Stomach (tissue), 19 donors: ENCODE measurements at places on chromosomes 4 and X.

DNA sequence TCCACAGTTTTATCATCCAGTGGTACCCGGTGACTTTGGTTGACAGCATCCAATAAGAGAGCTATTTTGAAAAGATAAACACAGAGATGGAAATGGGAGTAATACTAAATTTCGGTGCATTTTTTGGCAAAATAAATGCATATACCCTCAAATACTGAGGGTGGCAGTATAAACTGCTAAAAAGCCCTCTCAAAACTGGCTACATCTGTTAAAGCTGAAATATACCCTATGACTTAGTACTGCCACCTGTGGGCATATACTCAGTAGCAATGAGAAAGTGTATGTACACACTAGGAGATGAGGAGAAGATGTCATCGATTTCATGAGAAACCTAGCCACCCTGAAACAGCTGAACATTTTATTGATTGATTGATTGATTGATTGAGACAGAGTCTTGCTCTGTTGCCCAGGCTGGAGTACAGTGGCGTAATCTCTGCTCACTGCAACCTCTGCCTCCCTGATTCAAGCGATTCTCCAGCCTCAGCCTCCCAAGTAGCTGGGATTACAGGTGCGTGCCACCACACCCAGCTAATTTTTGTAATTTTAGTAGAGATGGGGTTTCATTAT is 12.2 kb upstream of the TMEM128 start:
- no peak for DNase-seq
- no peaks in the 10 kb centered on the region for H3K36me3 ChIP-seq
- no peaks in the 10 kb centered on the region for H3K27me3 ChIP-seq
- H3K4me1 ChIP-seq: no peaks in the 10 kb centered on the region
- H3K4me3 ChIP-seq: no peak overlapping the region
- H3K27ac ChIP-seq: no peak overlapping the region

DNA sequence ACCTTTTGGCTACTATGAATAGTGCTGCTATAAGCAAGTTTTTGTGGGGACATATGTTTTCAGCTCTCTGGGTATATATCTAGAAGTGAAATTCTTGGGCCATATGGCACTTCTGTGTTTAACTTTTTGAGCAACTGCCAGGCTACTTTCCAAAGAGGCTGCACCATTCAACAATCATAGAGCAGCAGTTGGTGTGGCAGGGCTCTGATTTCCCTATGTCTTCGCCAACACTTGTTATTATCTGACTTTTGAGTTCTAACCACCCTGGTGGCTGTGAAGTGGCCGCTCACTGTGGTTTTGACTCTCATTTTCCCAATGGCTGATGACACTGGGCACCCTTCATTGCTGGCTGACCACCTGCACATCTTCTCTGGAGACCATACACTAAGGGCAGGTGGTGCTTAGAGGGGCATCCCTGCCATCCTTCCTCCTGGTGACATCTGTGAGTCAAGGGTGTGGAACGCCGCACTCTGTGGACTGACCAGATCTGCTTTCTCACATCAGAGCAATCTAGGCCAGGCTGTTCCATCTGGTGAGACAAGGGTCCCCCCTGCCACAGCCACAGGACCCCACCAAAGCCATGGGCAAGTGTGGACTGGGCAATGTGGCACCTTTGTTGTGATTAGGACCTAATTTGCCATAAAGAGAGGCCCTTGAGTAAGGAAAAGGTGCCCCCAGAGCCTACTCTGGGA is 49.6 kb downstream of the ZFYVE28 start:
- no peaks in the 10 kb centered on the region for H3K36me3 ChIP-seq
- peaks cover 18% of the 10 kb centered on the region for H3K4me1 ChIP-seq
- H3K4me3 ChIP-seq: no peak overlapping the region

DNA sequence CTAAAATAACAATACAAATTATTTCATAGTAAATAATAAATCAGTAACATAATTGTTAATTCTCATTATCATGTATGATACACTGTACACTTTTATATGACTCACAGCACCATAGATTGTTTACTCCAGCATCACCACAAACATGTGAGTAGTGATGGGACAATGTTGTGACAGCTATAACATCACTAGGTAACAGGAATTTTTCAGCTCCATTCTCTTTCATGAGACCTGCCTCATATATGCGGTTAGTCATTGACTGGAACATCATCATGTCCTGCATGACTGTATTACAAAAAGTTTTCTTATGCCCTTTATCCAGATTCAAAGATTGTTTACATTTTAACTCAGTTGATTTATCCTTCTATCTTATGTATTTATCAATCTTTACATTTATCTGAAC is 1530.0 kb downstream of the PCDH18 start:
- no peak overlapping the region for H3K4me3 ChIP-seq
- no peaks in the 10 kb centered on the region for H3K27me3 ChIP-seq
- H3K27ac ChIP-seq: no peak overlapping the region
- H3K36me3 ChIP-seq: no peaks in the 10 kb centered on the region
- no peak for DNase-seq

- no peak overlapping the region for H3K27ac ChIP-seq
- peaks cover 2% of the 10 kb centered on the region for H3K4me1 ChIP-seq
- no peak for DNase-seq
- no peaks in the 10 kb centered on the region for H3K36me3 ChIP-seq
- no peak overlapping the region for H3K4me3 ChIP-seq
Observed at GRCh38 chr4:122788935-122789334, 37.7 kb upstream of the FGF2 start.

DNA sequence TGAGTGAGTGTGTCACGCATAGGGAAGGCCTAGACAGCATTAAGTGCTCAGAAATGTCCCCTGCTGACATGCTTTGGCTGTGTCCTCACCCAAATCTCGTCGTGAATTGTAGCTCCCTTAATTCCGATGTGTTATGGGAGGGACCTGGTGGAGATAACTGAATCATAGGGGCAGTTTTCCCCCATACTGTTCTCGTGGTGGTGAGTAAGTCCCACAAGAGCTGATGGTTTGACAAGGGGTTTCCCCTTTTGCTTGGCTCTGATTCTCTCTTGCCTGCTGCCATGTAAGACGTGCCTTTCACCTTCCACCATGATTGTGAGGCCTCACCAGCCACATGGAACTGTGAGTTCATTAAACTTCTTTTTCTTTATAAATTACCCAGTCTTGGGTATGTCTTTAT is 78.0 kb downstream of the NSUN7 start:
- no peak for DNase-seq
- no peak overlapping the region for H3K4me3 ChIP-seq
- H3K36me3 ChIP-seq: peaks cover 81% of the 10 kb centered on the region
- H3K4me1 ChIP-seq: no peaks in the 10 kb centered on the region
- no peak overlapping the region for H3K27ac ChIP-seq

DNA sequence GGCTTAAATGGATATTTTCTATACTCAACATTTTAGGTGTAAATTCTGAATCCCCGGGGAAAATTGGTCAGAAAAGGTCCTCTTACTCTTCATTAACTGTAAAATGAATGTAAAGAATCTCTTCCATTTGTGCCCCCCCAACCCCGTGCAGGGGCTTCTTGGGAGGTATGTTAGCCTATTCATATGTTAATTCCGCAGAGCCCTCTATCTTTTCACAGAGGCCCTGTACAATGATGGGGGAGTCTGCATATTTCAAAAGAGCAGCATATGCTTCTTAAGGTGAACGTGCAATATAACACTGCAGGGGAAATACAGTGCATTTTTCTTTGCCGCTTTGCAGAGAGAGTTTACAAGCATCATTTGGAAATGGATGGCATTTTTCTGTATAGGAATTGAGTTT is 88.5 kb upstream of the CXorf66 start:
- no peak for DNase-seq
- H3K27ac ChIP-seq: no peak overlapping the region
- H3K27me3 ChIP-seq: no peaks in the 10 kb centered on the region

DNA sequence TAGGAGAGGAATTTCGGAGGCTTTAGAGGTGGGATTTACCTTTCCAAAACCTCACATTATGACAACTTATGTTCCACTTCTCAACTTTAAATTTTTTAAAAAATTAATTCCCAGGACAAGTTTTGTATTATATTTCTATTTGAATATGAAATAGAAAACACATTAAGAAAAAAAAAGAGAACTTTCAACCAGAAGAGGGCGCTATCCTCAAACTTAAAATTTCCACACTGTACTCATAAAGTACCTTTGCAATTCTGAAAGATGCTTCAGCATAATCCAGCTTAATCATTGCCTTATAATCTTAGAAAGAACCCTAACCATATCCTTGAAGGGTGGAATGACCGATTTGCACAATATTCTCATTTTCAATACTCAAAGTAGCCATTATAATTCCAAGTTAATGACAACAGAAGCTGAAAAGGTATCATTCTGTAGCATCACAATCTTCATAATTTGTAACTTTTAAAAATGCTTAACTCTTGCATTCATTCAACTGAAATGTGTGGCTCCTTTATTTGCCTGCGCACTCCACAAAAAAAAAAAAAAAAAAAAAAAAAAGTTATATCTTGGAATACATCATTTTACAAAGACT is 158.0 kb downstream of the KCNIP4 start:
- no peak overlapping the region for H3K4me3 ChIP-seq
- DNase-seq: no peak
- no peak overlapping the region for H3K27ac ChIP-seq
- H3K4me1 ChIP-seq: no peaks in the 10 kb centered on the region
- H3K36me3 ChIP-seq: no peaks in the 10 kb centered on the region

GRCh38 chr4:40986375-40986774 is 228.0 kb downstream of the APBB2 start:
- H3K4me3 ChIP-seq: no peak overlapping the region
- no peaks in the 10 kb centered on the region for H3K27me3 ChIP-seq
- no peaks in the 10 kb centered on the region for H3K36me3 ChIP-seq
- no peak for DNase-seq
- H3K27ac ChIP-seq: no peak overlapping the region
- peaks cover 13% of the 10 kb centered on the region for H3K4me1 ChIP-seq

GRCh38 chrX:48791063-48791820 is 4.9 kb downstream of the GATA1 start:
- no peaks in the 10 kb centered on the region for H3K4me1 ChIP-seq
- no peak overlapping the region for H3K27ac ChIP-seq
- H3K27me3 ChIP-seq: no peaks in the 10 kb centered on the region
- no peak for DNase-seq
- H3K36me3 ChIP-seq: no peaks in the 10 kb centered on the region

DNA sequence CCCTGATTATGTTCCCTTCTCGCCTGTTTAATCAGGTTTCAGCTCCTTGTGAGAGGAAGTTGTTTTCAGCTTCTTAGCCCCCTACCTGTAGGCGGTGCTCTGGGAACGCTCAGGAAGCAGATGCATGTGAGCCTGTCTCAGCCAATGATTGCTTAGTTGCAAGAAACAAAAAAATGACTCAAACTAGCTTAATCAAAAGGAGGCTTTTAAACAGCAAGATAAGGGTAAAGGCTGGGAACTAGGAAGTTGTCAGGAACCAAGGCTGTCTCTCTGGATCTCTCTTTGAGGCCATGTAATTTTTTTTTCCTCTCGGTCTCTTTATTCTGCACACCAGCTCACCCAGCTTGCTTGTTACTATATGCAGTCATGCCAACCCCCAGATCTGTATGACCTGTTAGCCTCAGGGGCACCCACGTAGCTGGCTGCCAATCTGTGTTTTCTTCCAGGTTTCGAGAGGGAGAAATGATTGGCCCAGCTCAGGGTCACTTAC is 109.1 kb downstream of the PTTG2 start:
- DNase-seq: peak; percentile 94
- H3K4me1 ChIP-seq: peaks cover 17% of the 10 kb centered on the region
- H3K27me3 ChIP-seq: no peaks in the 10 kb centered on the region
- H3K27ac ChIP-seq: peak overlapping the region; percentile 79
- no peak overlapping the region for H3K4me3 ChIP-seq

DNA sequence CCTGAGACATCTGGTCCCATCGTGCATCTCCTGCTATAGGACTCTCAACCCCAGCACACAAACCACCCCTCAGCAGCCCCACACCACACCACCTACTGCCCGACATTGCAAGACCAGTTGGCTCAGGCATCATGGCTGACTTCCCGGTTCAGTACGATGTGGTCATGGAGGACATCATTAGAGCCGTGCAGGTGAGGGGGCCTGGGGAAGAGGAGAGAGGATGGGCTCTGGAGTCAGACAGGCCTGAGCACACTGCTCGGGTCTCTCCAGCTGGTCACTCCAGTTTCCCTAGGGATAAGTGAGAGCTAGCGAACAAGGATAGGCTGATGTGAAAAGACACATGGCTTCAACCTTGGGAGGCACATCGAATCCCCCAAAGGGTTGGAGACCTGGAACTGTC is 17.2 kb downstream of the MAGED2 start:
- DNase-seq: no peak
- no peaks in the 10 kb centered on the region for H3K36me3 ChIP-seq
- H3K27me3 ChIP-seq: peaks cover 6% of the 10 kb centered on the region
- H3K4me3 ChIP-seq: no peak overlapping the region
- H3K27ac ChIP-seq: no peak overlapping the region
- H3K4me1 ChIP-seq: no peaks in the 10 kb centered on the region

DNA sequence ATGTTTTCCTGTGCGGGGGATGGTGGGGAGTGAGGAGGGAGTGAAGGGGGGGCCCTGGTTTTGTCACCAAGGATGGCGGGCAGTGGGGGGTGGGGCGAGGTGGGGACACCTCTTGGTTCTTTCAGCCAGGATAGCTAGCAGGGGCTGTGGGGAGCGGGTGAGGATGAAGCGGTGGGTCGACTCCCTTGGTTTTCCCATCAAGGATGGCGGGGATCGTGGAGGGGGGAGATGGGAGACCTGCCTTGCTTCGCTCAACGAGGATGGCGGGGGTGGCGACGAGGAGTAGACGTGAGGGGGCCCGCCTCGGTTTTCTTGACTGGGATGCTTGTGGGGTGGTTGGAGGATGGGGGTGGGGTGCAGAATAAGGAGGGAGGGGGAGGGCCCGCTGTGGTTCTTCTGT is 643 bp downstream of the FHL1 start:
- peak overlapping the region; percentile 71 for H3K4me3 ChIP-seq
- H3K27ac ChIP-seq: peak overlapping the region; percentile 96
- H3K27me3 ChIP-seq: peaks cover 6% of the 10 kb centered on the region
- H3K4me1 ChIP-seq: peaks cover 8% of the 10 kb centered on the region
- DNase-seq: peak; percentile 57

GRCh38 chr4:138509346-138509745 is 267.2 kb upstream of the SLC7A11 start:
- no peak for DNase-seq
- no peaks in the 10 kb centered on the region for H3K36me3 ChIP-seq
- H3K27ac ChIP-seq: no peak overlapping the region
- H3K27me3 ChIP-seq: no peaks in the 10 kb centered on the region

DNA sequence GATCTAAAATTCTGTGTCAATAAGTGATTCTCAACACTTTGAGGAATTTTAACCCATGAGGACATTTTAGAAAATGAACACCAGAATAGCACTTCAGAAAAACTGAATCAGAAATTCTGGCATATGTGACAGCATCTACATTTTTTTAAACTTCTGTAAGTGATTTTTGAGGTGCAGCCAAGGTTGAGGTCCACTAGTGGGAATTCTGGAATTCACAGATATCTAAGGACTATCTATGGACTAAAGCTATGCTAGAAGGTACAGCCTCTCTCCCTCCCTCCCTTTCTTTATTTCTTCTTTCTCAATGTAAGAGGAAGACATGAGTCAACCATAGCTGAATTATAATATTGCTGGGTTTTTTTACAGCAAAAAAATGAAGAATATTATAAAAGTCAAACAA is 508.2 kb upstream of the ATOH1 start:
- no peak overlapping the region for H3K4me3 ChIP-seq
- H3K4me1 ChIP-seq: no peaks in the 10 kb centered on the region
- H3K36me3 ChIP-seq: no peaks in the 10 kb centered on the region
- H3K27ac ChIP-seq: no peak overlapping the region
- no peak for DNase-seq
- no peaks in the 10 kb centered on the region for H3K27me3 ChIP-seq

GRCh38 chr4:102575369-102576129 is 74.4 kb downstream of the NFKB1 start:
- DNase-seq: no peak
- peaks cover 17% of the 10 kb centered on the region for H3K4me1 ChIP-seq
- no peak overlapping the region for H3K27ac ChIP-seq
- H3K36me3 ChIP-seq: peaks cover 47% of the 10 kb centered on the region
- H3K4me3 ChIP-seq: no peak overlapping the region
